ENCODE measurements at places on chromosomes 2 and 18.

DNA sequence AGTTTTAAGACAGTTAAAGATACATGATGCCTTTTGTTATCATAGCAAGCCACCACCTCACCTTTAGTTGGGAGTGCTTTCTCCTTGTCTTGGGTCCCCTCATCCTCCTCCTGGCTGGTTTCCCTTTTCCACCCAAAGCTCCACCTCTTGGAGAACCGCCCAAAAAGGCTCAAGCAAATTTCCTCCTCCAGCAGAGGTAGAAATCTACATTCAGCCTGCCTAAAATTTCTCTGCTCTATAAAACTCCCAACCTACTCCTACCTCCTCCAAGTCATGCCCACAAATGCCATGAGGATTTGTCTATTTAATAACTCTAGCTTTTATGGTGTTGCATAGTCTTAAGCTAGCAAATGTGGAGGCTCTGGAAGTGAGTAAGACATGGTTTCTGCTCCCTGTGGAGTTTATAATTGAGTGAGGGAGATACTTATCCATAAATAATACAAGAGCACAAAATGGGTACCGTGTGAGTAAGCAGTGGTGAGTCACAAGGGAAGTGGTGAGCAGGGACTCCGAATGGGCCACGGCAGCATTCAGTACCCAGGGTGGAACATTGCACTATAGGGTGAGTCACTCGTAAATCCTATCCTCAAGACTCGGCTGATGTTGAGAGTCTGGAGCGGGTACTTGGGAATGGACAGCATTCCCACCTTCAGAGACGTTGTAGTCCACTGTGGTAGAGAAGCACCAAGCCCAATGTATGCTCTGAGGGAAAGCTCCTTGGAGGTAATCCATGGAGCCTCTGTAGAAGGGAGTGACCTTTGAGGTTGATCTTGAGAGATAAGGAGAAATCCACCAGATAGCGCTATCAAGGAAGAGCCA, 146.3 kb downstream of the RTN4 start:
- DNase-seq, result peak; percentile 65

DNA sequence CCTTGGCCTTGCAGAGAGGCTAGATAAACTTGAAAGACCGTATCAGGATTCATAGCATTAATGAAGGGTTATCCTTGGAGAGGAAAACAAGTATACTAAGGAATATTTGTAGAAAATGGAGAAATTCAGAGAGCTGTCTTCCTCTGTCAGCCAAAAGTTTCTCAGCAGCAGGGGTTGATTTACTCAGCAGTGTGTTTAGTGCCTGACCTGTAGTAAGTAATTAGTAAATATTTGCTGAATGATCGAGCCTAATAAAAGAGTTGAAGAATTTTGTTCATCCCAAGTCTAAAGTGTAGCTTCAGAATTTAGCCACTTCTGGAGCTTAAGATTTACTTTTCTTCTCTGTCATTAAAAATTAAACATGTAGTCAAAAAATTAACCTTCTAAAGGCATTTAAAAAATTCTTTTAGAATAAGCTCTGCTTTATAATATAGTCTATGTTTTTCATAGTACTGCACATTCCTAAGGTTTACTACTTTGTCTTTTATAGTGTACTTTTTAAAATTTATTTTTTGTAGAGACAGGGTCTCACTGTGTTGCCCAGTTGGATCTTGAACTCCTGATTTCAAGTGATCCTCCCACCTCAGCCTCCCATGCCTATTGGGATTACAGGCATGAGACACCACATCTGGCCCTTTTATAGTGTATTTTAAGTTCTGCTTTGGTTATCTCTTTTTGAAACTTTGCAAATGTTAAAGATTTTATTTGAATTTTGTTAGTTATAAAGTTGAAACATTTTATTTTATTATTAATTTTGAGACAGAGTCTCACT, 138.4 kb upstream of the MYO3B start:
- DNase-seq, result no peak

DNA sequence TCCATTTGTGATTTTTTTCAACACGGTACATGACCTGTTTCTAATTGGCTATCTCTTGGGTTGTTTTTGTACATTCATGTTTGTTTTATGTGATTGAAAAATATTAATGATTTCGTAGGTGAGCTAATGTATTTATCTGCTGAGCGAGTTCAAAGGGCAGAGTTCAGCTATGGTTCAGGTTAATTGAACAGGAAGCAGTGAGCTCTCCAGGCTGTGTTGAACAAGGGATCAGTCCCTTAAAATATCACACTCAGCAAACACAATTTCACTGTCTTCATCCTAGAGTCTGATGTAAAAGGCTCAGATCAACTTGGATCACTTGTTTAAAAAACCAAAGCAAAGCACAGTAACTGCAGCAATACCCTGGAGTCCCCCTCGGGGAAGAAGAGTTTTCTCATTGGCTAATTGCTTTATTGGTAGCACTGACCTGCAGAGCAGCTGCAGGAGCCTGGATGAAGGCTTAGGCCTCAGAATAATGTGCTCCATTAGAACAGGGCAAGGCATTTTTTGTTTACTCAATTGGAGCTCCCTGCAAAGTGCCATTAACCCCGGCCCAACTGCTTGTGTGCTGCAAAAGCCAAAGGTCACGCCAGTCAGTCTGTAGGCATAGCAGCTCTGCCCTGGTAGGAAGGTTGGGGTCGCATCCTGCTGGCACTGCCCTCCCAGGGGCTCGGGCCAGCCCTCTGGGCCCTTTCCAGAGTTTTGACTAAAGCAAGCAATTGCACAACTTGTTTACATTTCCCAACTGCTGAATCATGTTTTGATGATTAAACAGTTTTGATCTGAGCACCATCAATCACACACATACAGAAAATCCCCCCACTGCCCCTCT, 10.5 kb downstream of the ONECUT2 start:
- DNase-seq, result no peak

DNA sequence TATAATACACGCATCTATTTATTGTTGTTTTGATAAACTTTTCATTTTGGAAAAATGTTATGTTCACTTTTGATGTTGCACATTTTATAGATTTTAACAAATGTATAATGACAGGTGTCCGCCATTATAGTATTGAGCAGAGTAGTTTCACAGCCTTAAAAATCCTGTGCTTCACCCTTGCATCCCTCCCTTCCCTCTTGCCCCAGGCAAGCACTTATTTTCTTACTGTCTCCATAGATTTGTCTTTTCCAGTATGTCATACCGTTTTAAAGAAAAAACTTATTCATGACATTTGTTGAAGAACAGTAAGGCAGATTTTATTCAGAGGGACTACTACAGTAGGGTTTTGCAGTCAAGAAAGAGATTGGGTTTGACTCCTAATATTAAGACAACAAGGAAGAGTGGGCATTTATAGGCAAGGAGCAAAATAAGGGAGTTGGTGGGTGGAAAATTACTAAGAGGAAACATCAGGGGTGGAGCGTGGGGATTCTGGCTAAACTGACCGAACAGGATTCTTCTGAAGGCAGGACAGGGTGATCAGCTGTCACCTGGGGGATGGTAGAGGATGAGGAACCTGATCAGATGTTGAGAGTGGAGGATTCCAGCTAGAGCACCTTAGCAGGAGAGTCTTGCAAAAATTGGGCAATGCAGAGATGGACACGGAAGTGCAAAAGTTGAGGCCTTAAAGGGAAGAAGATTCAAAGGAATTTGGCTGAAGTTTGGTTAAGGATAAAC, 108.8 kb downstream of the NCK2 start:
- no peak for DNase-seq

DNA sequence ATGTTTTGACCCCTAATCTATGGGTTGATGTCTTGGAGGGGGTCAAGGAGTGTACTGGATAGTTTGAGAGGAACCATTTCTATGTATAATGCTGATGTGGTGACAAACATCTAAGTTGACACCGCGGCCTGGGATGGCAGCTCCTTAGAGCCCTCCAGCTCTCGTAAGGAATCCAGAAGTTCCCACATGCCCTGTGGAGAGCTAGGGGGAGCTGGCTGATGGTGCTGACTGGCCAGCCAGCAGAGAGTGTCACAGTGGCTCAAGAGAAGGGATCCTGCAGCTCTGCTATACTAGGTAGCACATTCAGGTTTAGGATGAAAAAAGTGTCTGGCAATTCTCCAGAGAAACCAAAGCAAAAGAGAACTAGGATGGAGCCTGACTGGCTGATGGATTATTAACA, 842.2 kb upstream of the VRK2 start:
- no peak for DNase-seq

DNA sequence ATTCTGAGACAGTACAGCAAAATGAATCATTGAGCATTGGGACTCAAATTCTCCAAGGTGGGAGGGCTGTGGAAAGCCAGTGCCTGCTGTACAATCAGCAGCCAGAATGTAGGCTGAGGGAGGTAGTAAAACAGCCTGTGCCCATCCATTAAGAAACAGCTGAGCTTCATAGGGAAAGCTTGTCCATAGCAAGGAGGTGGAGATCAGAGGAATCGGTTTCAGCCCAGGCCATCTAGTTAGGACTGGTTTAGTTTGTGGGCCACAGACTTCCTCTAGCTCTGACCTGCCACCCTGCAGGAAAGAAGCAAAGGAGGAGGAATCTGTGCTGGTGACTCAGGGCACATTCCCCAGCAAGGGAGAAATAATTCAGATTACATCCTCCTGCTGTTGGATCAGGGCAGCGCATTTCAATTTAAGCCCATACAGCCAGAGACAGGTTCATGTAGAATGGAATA, 333.4 kb downstream of the SETBP1 start:
- no peak for DNase-seq

GRCh38 chr18:51537487-51537886, 340.0 kb upstream of the MEX3C start:
- DNase-seq, result peak; percentile 56

DNA sequence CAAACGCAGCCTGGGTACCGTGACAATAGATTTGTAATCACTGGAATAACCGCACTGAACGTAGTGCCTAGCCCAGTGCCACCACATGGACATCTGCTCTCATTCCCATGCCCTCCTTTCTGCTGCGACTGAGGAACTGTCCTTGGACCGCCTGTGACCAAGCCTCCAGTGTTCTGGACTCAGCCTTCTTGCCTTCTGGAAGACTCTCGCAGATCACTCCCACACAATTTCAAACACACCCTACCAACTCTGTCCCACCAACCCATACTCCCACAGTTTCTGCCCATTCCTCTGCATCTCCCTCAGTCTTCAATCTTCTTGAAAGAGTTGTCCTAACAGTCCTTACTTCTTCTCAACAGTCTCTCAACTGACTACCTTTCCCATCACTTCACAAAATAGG, 2.1 kb downstream of the RNF149 start:
- no peak for DNase-seq

DNA sequence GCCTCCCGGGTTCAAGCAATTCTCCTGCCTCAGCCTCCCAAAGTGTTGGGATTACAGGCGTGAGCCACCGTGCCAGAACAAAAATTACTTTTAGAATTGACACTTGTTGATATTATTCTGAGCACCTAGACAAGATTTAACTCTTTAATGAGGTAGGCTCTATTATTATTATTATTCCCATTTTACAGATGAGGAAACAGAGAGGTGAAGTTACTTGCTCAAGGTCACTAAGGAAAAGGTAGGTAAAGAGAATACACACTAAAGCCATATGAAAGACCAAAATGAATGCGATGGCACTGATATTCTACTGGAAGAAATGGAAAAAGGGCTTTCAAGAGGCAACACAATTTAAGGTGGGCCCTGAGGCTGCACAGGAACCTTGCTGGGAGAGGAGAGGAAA, 73.8 kb upstream of the ZFP36L2 start:
- no peak for DNase-seq

DNA sequence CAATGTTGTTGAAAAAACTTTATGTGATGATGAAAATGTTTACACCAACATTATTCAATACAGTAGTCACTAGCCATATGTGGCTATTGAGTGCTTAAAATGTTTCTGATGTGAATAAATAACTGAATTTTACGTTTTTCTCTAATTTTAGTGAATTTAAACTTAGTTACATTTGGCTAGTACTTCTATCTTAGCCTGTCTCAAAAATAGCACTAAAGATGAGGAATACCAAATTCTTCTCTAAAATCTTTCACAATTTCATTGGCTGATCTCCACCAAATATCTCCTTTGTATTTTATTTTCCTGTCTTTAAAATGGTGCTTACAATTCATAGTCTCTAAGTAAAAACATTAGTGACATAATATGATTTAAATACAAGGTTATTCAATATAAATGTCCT, 83.7 kb upstream of the RND3 start:
- DNase-seq, result no peak

DNA sequence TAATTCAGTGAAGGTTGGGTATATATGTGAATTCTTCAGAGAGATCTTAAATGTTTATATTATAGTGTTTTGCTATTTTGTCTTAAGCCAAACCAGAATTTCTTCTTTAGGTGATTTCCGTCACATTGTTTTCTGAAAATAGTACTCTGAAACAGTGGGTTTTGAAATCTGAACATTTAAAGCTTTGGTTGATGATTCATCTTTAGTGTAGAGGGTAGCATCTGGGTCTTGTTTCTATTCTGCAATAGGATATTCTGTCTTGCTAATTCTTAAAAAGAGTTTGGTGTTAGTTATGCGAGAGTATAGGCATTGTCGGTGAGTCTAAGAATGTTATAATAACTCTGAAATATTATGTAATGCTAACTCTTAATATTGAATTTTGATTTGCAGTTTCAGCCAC, 69.6 kb upstream of the FAM237A start:
- DNase-seq, result no peak

DNA sequence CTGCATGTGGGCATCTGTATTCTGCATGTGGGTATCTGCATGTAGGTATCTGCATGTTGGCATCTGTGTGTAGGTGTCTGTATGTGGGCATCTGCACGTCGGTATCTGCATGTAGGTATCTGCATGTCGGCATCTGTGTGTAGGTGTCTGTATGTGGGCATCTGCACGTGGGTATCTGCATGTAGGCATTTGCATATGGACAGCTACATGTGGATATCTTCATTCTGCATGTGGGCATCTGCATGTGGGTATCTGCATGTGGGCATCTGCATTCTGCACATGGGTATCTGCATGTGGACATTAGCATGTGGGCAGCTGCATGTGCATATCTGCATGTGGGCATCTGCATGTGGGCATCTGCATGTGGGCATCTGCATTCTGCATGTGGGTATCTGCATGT, 537.4 kb downstream of the RNF144A start:
- DNase-seq, result no peak
